NCI-H2081 treated with DMSO at 0.1 percent for 48 hours (cell line): ENCODE measurements at places on chromosomes 6 and 20.

DNA sequence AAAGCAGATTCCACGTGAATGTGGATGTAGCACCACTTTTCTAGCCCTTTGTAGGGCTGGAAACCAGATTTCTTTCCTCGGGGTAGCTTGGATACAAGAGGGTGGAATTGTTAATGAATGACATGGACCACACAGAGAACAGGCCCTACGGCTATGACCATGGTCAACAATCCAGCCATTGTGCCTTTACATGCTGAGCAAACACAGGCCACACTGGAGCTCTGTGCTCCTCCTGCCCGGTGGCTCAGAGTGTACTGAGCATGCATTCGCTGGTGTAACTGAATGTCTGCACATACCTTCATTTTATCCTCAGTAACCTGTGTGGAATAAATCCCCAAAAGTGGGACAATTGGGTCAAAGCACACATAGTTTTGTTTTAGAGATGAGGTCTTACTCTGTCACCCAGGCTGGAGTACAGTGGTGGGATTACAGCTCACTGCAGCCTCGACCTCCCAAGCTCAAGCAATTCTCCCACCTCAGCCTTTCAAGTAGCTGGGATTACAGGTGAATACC is 32.8 kb downstream of the LRP11 start:
- DNase-seq, result no peak

- no peak for DNase-seq
Measured at GRCh38 chr6:100662264-100662663, 197.5 kb upstream of the SIM1 start.

DNA sequence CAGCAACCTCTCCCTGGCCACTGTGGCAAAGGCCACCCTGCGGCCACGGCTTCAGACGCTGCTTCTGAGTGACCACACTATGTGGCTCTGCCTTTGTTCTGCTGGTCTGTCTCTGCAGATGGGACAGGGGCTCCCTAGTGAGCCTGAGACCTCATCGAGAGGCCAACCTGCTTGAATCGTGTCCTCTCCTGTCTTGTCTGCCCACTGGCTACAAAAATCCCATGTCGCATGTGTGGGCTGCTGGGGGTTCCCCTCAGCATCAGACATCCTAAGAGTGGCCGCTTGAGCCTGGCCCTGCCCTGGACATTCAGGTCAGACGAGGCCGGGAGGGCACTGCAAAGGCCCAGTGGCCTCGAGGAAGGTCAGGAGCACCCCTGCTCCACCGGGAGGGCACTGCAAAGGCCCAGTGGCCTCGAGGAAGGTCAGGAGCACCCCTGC is 222.9 kb downstream of the DLL1 start:
- no peak for DNase-seq

GRCh38 chr6:79062708-79063107 is 15.3 kb downstream of the PHIP start:
- DNase-seq, result no peak

DNA sequence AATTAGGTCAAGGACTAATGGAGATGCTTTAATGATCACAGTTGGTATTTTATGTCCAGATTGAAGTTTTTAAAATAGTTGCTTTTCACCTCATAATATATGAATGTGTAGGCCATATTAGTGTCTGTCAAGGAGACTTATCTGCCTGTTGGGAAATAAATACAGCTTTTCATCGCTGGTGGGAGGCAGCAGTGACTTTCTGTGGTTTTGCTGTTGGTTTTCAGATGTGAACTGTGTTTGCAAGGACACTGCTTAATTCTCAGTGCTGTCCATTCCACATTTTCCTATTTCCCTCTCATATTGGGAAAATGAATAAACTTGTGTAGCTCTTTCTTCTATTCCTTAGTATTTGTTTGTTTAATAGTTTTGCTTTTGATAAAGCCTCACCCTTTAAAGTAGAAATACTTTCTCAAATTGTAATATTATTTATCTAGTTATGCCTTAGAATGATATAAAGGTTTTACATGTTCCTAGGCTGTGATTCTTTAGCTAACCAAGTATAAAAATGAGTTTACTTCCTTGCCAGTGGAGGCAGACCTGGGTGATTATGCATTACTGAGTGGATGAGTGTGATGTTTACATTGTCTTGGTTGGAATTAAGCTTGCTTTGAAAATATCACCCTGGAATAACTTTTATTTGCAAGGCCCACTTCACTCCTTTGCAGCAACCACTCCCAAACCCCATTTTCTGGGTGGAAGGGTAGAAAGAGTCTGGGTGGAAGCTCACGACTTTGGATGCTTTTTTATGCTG is 3.3 kb downstream of the PLCB4 start:
- DNase-seq, result no peak

DNA sequence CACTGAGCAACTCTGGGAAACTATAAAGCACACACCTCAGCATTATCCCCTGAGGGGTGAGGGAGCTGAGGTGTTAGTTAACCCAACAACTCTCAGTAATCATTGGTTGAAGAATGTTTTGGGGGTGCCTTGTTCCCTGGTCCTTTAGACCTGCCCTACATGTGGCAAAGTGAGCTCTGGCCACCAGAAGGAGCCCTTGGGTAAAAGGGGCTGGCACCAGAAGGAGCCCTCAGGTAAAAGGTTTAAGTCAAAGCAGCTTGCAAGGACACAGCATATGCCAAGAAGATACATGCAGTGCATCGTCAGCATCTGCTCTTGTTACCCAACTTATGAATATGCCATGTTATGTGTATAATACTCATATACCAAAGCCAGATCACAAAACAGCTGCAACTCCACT is 1081.7 kb downstream of the KIF16B start:
- DNase-seq, result no peak
